HCT116 (cell line): ENCODE measurements at places on chromosomes 12 and 14. TPM values are rescaled to one million over a fixed set of nuclear protein-coding genes. Genes with fewer than 3 reads are reported as not detected.

DNA sequence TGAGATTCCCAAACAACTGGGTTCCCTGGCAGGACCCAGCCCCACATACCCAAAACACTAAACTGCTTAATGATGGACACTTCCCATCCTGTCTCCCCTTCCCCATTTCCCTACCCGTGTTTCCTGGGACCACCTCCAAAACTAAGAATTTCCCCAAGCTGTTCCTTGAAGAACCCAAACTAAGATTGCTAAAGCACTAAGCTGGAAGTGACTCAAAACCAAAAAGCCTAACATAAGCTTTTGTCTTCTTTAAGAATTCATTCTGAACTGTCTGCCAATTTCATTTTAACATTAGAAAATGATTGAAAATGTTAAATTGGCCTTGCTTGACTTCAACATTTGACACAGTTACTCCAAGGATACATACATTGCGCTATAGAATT lies 29.5 kb upstream of the STAB2 start:
- DNase-seq = no peak

DNA sequence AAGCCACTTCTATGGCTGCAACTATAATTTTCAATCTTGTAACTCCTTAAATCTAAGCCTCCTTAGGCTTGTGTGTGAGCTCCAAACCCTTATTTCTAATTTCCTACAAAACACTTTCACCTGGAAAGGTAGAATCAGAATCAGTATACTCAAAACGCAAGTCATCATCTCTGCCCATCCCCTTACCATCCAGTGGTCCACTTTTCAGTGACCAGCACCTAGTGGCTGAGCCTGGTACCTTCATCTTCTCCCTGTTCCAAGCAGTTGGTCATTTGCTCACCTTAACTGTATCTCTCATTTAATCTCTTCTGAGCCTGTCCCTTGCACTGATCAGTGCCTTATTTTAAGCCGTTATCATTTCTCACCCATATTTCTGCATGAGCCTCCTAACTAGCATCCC lies 107.9 kb downstream of the PPM1H start:
- no peak for DNase-seq

GRCh38 chr12:2052826-2053678 lies at the start of gene CACNA1C:
CACNA1C (plus strand) TSS chr12:2052987; CDS start chr12:2053563, 576 bp downstream.
- DNase-seq = no peak

DNA sequence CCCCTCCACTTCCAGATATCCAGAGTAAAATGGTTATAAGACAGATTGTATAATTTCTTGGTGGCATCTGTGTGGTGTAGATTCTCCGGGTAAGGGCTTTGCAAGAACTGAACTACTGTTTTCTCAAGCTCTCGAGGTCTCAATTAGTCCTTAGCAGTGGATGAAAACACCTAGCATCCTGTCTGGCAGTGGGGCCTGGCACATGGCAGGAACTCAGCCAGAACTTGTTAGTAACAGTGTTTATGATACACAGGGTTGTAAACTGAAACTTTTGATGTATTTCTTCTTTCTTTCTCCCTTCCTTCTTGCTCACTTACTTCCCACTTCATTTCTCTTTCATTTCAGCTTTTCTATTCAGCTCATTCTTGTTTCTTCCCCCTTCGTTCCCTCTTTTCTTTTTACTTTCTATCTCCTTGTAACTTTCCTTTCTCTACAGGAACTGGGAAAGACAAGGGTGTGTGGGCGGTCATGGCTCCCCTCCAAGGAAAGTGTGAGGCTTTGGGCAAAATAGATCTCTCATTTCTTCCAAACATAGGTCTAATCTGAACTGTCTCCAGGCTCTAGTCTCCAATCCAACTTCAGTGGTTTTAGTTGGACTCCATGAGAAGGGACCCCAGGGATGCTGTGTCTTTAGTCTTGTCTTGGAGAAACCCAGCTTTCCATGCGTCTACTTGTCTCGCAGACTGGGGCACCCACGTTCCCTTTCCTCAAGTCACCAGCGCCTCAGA lies 159.7 kb downstream of the PAH start:
- DNase-seq = no peak

The SPATS2 gene
- total RNA-seq = 74.2 TPM

- no peak for DNase-seq
These were observed 199.1 kb downstream of the SNAPC1 start for GRCh38 chr14:61961369-61961768.
